ENCODE measurements at places on chromosomes 7 and 10. TPM values are rescaled to one million over a fixed set of nuclear protein-coding genes. Genes with fewer than 3 reads are reported as not detected.

Gene RPEL1
- total RNA-seq: 0.05 TPM

Gene BZW2
- total RNA-seq: 115 TPM

Gene ZWINT
- 138 TPM for total RNA-seq

Gene C10orf62
- not detected for total RNA-seq

Gene UTF1
- not detected for total RNA-seq

Gene LRRC17
- total RNA-seq: not detected

Gene STMP1
- total RNA-seq: 2.9 TPM

Gene ACHE
- total RNA-seq: 0.13 TPM

Gene THAP5
- total RNA-seq: 7.7 TPM

Gene CRHR2
- total RNA-seq: not detected

Gene SPDYE18
- total RNA-seq: not detected

Gene GLI3
- not detected for total RNA-seq

Gene PDE6C
- total RNA-seq: not detected

Gene C10orf95
- total RNA-seq: 11.7 TPM

Gene SLC18A3
- not detected for total RNA-seq

Gene INA
- total RNA-seq: not detected

Gene ZNF655
- 38.6 TPM for total RNA-seq

Gene PRPF18
- total RNA-seq: 18.3 TPM

Gene TYW1B
- total RNA-seq: 2.5 TPM

Measured in HT-29 (cell line).